ENCODE measurements at places on chromosomes 5 and 9.
A peak's percentile ranks its signal among the peaks of the same experiment; 100 is the strongest.

GRCh38 chr9:91182429-91183225 lies 179.1 kb downstream of the AUH start:
- DNase-seq, result no peak

GRCh38 chr9:118522093-118523028 lies 818.2 kb downstream of the TLR4 start:
- peak; percentile 4 for DNase-seq

GRCh38 chr9:89376741-89377351 lies 58.5 kb downstream of the SECISBP2 start:
- DNase-seq, result no peak

DNA sequence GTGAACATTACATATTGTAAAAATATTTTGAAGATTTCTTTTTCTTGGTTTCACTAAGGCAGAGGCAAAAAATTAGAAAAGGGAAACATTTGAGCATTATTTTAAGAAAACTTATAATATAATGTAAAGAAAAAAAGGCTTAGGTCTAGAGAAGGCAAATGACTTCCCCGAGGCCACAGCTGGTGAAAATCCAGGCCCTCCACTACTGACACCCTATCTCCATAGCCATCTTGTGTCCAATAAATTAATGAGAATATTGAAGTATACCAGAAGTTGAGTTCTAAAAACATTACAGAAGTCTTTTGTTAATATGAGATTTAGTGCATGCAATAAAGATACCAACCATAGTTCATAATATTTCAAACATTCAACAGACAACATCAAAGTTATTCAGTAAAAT lies 459.9 kb upstream of the RORB start:
- no peak for DNase-seq

DNA sequence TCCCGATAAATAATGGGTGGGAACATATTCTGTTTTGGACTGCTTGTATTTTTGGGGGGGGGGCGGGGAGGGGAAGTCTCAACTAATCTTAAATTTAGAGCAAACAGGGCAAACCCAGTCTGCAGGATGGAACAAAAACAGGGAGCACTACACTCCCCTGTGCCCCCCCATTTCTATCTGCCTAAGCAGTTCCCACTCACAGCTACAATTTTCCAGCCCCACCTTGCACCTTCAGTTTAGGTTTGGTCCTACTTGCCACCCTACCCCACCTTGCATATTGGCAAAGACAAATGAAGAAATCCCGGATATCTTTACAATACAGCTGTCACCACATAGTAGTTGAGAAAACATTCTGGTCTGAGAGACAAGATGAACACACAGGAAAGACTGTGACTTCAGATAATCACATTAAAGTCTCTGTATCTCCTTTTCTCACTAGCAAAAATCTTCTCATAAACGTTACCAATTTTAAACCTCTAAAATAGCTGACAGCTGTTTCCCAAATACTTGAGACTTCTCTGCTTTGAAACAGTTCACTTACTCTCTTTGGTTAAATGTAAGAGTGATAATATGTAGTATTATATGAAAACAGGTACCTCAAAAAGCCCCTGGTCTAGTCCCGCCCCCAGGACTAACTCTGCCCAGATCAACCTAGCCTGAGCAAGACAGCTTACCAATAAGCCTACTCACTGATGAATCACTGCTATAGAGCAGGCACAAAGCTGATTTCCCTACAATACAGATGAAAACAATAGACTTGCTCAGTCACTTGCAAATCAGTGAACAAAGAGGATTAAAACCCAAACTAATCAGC lies 5.2 kb upstream of the RAPGEF6 start:
- peak; percentile 73 for DNase-seq

- no peak for DNase-seq
Measured at GRCh38 chr9:76354221-76354620, 40.0 kb downstream of the RFK start.

DNA sequence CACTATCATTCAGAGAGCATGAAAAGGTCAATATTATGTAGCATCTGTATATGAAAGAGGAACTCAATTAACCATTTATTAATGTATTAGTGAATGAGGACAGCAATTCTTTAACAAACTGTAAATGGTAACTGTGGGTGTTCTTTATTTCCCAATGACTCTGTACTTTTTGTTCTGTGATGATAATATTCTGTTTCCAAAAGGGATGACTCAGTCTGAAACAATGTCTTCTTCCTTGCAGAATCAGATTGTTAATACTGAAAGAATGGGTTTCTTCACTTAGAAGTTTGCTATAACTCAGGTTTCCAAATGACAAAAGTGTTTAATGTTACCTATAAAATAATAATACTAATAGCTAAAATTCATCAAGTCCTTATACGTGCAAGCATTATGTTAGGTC lies 1518.7 kb upstream of the WWC1 start:
- DNase-seq, result no peak

Data from stimulated activated CD4-positive, alpha-beta T cell treated with anti-CD3 and anti-CD28 coated beads, Interleukin-1b, Interleukin-23, amount 100 ng/mL, for 48 hours (primary cell).